CD4-positive, alpha-beta T cell (primary cell): ENCODE measurements at places on chromosomes 2 and 18.
A peak's percentile ranks its signal among the peaks of the same experiment; 100 is the strongest.

- H3K36me3 ChIP-seq, result no peaks in the 10 kb centered on the region
- H3K4me3 ChIP-seq, result no peak overlapping the region
- H3K27ac ChIP-seq, result no peak overlapping the region
- H3K27me3 ChIP-seq, result no peaks in the 10 kb centered on the region
Observed at GRCh38 chr2:61759718-61760117, 94.1 kb downstream of the FAM161A start.

DNA sequence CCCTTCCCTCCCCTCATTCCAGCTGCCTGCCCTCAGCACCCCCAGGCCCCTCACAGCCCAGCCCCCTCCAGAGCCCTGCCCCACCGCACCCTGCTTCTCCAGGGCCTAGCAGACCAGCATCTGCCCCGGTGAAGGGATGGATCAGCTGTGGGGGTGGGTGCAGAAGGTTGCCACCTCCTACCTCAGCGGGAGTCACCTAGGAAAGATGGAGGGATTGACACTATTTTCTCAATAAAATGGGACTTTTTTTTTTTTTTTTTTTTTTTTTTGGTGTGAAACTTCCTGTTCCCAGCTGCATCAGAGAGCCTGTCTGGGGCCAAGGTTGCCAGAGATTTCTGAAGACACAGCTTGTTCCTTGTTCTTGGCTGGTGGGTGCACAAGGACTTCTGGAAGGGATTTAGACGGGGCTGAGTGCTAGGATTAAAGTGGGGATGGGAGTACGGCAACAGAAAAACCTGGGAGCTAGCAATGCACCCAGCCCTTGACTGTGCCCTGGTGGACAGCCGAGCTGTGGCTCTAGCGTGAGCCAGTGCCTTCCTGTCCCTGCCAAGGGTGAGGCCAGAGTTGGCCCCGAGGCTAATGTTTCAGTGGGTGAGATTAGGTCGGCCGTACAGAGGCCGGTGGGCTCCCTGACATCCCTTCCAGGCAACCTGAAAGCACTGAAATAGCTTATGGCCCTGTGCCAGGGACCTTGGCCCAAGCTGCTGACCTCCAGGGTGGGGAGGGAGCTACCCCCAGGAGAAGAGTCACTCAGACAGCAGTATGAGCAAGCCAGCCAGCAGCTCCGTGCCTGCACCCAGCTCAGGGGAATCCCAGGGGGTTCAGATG is 4.6 kb downstream of the B3GNT7 start:
- peaks cover 16% of the 10 kb centered on the region for H3K27me3 ChIP-seq
- H3K4me3 ChIP-seq, result no peak overlapping the region
- H3K4me1 ChIP-seq, result peaks cover 6% of the 10 kb centered on the region
- H3K36me3 ChIP-seq, result no peaks in the 10 kb centered on the region

GRCh38 chr2:47521666-47522285 is 118.8 kb downstream of the MSH2 start:
- H3K4me1 ChIP-seq, result peaks cover 18% of the 10 kb centered on the region
- no peak overlapping the region for H3K27ac ChIP-seq
- peak overlapping the region; percentile 59 for H3K4me3 ChIP-seq
- DNase-seq, result no peak

GRCh38 chr2:194564422-194564821 is 1092.6 kb upstream of the SLC39A10 start:
- H3K4me3 ChIP-seq, result no peak overlapping the region
- no peak for DNase-seq
- H3K27ac ChIP-seq, result no peak overlapping the region
- no peaks in the 10 kb centered on the region for H3K27me3 ChIP-seq
- no peaks in the 10 kb centered on the region for H3K4me1 ChIP-seq
- H3K36me3 ChIP-seq, result no peaks in the 10 kb centered on the region

DNA sequence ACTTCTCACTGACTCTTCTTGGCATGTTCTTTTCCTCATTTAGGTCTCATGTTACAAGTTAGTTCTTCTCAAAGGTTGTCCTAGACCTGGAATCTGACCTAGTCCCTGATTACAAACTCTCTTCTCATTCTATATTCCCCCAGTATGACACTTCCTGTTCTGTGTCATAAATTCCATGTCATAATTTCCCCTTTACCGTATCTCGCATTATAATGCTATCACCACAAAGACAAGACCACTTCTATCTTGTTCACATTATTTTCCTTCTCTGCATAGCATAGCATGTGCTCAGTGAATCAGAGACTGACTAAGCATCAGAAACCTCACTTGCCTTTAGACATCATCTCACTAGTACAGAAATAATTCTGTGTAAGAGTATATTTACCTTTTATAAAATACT is 63.6 kb upstream of the CAVIN2 start:
- no peaks in the 10 kb centered on the region for H3K4me1 ChIP-seq
- no peaks in the 10 kb centered on the region for H3K36me3 ChIP-seq

- H3K4me1 ChIP-seq, result peaks cover 50% of the 10 kb centered on the region
- no peaks in the 10 kb centered on the region for H3K27me3 ChIP-seq
- no peak for DNase-seq
- H3K4me3 ChIP-seq, result peak overlapping the region; percentile 52
- peak overlapping the region; percentile 97 for H3K27ac ChIP-seq
- no peaks in the 10 kb centered on the region for H3K36me3 ChIP-seq
Observed at GRCh38 chr2:237672731-237673129, 45.3 kb downstream of the LRRFIP1 start.

GRCh38 chr2:21288299-21288698 is 164.5 kb downstream of the TDRD15 start:
- no peaks in the 10 kb centered on the region for H3K36me3 ChIP-seq
- H3K4me1 ChIP-seq, result no peaks in the 10 kb centered on the region
- H3K27me3 ChIP-seq, result no peaks in the 10 kb centered on the region

- DNase-seq, result no peak
- no peak overlapping the region for H3K27ac ChIP-seq
- no peaks in the 10 kb centered on the region for H3K36me3 ChIP-seq
- no peak overlapping the region for H3K4me3 ChIP-seq
- no peaks in the 10 kb centered on the region for H3K4me1 ChIP-seq
- H3K27me3 ChIP-seq, result no peaks in the 10 kb centered on the region
Observed at GRCh38 chr2:62344472-62344871, 148.6 kb downstream of the B3GNT2 start.

- H3K27me3 ChIP-seq, result no peaks in the 10 kb centered on the region
- no peak overlapping the region for H3K4me3 ChIP-seq
- no peak overlapping the region for H3K27ac ChIP-seq
- H3K36me3 ChIP-seq, result peaks cover 17% of the 10 kb centered on the region
Observed at GRCh38 chr2:24740142-24740541, 53.0 kb downstream of the PTRHD1 start.

DNA sequence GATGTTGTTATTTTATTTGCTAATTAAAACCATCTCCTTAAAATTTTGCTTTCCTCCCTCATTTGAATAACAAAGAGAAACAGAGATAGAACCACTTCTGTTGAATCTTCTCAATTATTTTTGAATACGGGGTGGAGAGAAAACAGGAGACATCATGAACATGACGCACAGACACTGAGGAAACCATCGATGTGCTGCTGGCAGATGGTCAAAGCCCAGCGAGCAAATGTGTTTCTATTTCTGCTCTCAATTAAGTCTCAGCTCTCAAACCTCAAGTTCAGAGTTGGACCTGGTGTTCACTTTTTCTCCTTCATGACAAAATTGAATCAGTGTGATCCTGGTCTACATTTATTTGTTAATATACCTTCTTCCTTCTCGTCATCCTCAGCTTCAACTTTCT is 36.1 kb upstream of the TWIST2 start:
- H3K36me3 ChIP-seq, result no peaks in the 10 kb centered on the region
- no peak overlapping the region for H3K4me3 ChIP-seq
- no peak for DNase-seq
- H3K4me1 ChIP-seq, result no peaks in the 10 kb centered on the region
- H3K27ac ChIP-seq, result no peak overlapping the region

GRCh38 chr18:36298126-36298741 is 721 bp downstream of the FHOD3 start:
- no peak for DNase-seq
- peaks cover 9% of the 10 kb centered on the region for H3K4me1 ChIP-seq
- H3K36me3 ChIP-seq, result no peaks in the 10 kb centered on the region
- H3K27me3 ChIP-seq, result peaks cover 83% of the 10 kb centered on the region
- no peak overlapping the region for H3K4me3 ChIP-seq

GRCh38 chr18:41395695-41396094 is 559.3 kb upstream of the PIK3C3 start:
- H3K27ac ChIP-seq, result no peak overlapping the region
- H3K27me3 ChIP-seq, result no peaks in the 10 kb centered on the region
- H3K4me3 ChIP-seq, result no peak overlapping the region
- no peak for DNase-seq

GRCh38 chr2:99824758-99825157 is 317.6 kb downstream of the AFF3 start:
- no peak overlapping the region for H3K4me3 ChIP-seq
- no peak overlapping the region for H3K27ac ChIP-seq
- no peak for DNase-seq
- H3K36me3 ChIP-seq, result no peaks in the 10 kb centered on the region

DNA sequence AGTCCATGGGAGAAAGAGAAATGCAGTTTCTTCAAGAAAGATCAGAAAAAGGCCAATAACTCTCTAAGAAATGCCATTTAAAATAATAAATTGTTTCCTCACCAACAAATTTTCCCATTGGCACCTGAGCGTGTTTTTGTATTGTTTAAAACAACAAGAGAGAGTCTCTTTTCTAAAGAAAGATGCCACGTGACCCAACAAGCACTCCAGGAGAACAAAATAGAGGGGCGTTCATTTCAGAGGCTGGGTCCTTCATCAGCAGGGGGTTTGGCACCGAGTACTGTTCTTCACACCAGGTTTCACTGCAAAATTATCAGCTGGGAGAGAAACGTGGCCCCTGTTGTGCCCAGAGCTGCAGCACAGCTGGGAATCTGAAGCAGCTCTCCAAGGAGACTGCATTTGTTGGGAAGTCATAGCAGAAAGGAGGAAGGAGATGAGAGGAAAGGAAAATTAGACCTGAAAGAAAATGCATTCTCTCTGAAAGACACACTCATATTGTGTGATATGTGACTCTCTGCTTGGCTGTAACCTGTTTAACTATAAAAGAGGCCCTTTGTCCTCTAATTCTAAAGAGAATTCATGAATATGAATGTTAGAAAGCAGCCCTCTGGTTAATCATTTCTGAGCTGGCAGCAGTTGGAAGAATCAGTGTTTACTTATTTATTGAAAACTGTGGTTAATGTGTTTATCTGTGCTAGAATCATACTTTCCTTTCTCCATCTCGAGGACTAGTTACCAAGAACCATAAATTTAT is 205.3 kb upstream of the CDH20 start:
- no peaks in the 10 kb centered on the region for H3K4me1 ChIP-seq
- no peaks in the 10 kb centered on the region for H3K36me3 ChIP-seq
- no peaks in the 10 kb centered on the region for H3K27me3 ChIP-seq
- H3K27ac ChIP-seq, result no peak overlapping the region
- no peak overlapping the region for H3K4me3 ChIP-seq
- no peak for DNase-seq

DNA sequence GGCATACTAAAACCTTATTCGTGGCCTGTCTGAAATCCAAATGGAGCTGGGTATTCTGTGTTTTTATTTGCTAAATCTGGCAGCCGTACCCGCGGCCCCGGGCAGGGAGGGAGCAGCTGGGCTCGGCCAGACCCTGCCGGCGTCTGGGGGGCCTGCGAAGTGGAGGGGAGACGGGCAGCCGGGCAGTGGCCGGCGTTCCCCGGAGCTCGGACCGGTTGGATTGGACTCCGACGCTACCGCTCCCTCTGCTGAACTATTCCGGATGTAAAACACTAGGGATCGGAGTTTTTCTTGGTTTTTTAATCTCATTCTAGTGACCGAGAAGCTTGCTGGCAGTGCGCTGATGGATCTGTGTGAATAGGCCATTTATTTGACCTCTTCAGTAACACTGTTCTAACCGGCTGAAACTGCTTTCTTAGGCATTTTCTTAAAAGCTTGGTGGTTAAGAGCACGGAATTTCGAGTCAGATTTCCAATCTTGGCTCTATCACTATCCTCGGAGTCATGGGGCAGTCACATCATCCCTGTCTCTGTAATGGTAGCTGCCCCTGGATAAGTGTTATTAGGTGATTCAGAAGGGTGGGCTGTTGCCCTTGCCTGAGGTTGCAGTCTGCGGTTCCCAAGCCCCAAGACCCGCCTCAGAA is 694 bp downstream of the UNC50 start:
- peak overlapping the region; percentile 87 for H3K27ac ChIP-seq
- H3K4me3 ChIP-seq, result peak overlapping the region; percentile 77
- DNase-seq, result no peak
- peaks cover 36% of the 10 kb centered on the region for H3K36me3 ChIP-seq

DNA sequence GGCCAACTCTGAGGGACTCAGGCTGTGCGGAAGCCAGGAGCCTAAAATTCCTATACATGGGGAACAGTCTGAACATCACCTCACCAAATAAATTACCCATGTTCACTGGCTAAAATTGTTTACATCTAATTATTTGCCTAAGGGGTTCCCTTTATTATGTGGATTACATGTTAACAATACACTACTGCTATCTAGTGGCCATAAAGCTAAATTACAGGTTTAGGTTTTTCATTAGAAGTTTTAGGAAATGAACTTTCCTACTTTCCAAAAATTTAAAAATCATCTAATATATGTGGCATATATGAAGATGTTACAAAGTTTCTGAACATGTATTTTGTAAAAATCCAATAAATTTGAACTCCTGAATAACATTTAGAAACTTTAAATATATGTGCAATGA is 40.3 kb downstream of the PLA2R1 start:
- no peaks in the 10 kb centered on the region for H3K27me3 ChIP-seq
- H3K4me1 ChIP-seq, result no peaks in the 10 kb centered on the region
- H3K27ac ChIP-seq, result no peak overlapping the region
- no peak overlapping the region for H3K4me3 ChIP-seq
- DNase-seq, result no peak
- no peaks in the 10 kb centered on the region for H3K36me3 ChIP-seq

DNA sequence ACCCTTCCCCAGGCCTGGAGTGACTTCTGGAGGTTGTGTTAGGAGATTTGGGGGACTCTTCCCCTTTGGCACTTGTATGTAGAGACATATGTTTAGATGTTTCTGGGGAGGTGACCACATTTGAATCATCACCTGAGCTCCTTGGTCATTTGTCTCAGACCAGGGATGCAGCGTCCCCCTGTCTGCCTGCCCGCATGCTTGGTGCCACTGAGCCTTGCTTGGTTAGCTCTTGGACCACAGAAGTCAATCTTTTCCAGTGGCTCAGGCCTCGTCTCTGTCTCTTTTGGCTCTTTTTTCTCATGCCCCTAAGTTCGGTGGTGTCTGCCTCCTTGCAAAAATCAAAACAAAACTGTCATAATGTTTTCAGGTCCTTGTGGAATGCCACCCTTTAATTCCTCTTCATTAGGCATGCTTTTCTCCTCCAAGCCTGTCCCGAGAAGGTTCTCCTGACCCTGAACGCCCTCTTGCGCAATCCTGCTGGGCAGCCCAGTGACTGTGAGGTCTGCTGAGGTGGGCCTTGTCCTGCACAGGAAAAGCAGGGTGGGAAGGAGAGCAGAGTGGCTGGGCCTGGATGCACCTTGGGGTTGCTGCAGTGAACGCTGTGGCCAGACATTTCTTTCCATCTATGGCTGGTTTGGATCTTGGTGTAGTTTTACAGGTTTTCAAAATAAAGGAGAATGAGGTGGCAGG is 24.9 kb downstream of the GLI2 start:
- DNase-seq, result no peak
- H3K27me3 ChIP-seq, result no peaks in the 10 kb centered on the region
- H3K4me3 ChIP-seq, result no peak overlapping the region
- H3K27ac ChIP-seq, result no peak overlapping the region

- H3K27me3 ChIP-seq, result peaks cover 3% of the 10 kb centered on the region
- H3K27ac ChIP-seq, result no peak overlapping the region
- no peak overlapping the region for H3K4me3 ChIP-seq
- H3K36me3 ChIP-seq, result no peaks in the 10 kb centered on the region
- no peak for DNase-seq
Observed at GRCh38 chr18:50038448-50038847, 156.5 kb downstream of the MYO5B start.
